ENCODE measurements at places on chromosomes 12 and 14.

DNA sequence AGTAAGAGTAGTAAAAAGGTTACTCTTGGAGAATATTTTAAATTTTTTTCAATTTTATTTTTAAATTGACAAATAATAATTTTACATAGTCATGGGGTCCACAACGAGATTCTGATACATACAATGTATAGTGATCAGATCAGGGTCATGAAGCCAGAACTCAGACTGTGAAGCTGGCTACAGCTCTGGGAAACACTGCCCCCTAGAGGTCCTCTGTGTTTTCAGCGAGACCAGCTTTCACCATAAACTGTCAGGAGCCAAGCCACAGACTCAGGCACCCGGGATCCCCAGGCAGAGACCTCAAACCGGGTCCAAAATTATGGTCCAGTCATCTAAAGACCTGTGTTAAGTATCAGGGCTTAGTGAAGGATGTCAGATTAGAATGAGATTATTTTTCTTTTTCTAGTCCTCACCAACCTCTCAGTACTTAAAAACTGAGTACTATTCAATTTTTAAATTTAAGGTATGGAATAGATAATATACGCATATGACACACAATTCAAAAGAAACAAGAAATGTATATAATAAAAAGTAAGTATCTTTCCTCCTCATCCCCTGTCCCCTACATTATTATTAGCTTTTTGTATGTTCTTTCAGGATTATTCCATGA lies 397.1 kb downstream of the MDGA2 start:
- no peak for DNase-seq

- no peak for DNase-seq
These were observed 355.6 kb upstream of the KITLG start for GRCh38 chr12:88935856-88936255.

GRCh38 chr12:113368331-113368730 lies 9.9 kb downstream of the PLBD2 start:
- no peak for DNase-seq

DNA sequence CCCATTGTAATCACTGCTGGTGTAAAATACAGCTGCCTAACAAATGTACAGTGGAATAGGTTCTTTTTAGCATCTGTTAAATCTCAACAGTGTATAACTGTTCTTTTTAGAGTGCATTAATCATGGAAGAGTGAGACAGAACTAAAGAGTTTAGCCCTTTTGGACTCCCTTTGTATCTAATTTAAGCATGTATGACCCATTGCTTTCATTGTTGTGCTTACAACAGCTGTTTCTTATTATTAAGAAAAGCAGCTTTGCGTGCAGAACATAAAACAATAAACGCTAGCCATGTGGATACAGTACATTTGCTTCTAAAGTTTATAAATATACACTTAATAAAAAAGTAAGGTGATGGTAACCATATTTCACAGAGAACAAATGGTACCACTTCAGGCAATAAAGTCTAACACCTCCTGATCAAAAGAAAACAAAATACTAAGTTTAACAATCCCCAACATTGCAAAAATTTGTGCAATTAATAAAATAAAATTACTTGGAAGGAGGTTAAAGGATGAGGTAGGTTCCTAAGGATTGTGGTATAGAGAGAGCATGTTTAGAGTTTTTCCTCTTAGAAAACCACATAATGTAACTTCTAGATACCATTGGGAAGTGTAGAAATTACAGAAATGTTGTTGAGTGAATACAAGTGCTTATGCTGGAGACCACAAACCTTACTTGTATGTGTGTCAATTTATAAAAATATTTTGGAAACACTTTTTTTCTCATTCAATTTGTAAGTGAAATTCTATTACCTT lies 448.7 kb downstream of the SLC6A15 start:
- DNase-seq = no peak

DNA sequence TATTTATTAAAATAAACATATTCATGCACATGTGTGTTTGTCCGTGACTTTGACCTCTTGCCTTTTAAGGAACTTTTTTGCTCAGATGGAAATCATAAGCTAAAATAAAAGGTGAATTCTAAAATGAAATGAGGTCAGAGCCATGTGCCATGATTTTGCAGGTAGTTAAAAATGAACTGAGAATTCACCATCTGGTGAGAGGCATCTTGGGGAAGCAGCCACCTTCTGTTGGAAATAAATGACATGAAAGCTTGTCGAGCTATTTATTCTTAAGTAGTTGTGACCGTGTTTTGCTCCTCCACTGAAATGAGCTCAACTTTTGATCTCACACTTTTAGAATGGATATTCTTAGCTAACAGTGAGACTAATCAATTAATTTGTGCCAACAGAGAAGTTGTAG lies 56.8 kb upstream of the CNOT2 start:
- DNase-seq = no peak

DNA sequence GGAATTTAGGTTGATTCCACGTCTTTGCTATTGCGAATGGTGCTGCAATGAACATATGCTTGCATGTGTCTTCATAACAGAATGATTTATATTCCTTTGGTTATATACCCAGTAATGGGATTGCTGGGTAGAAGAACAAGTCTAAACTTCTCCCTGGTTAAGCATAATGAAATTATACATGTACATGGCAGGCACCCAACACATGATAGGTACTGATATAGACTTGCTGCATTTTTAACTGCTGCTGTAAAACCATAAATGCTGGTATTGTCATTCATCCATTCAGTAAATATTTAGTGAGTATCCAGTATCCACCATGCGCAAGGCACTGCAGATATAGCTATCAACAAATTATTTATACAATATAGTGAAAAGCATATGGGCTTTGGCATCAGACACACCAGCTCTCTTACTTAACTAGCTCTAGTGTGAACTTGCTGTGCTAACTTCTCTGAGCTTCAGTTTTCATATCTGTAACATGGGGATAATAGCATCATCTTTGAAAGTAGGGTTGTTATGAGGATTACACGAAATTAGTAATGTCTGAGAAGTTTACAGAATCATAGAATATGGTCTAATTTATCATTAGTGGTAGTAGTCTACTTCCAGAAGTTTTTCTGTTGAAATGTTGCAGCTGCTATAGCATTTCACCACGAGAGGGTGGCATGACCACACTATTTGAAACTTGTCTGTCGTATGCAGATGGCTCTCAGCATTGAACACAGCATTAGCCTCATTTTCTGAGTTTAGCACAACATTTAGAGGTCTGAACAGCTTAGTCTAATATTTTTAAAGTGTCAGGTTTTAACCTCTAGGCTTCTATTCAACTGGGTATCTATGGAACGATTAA lies 32.0 kb upstream of the SEL1L start:
- DNase-seq = peak; percentile 20

DNA sequence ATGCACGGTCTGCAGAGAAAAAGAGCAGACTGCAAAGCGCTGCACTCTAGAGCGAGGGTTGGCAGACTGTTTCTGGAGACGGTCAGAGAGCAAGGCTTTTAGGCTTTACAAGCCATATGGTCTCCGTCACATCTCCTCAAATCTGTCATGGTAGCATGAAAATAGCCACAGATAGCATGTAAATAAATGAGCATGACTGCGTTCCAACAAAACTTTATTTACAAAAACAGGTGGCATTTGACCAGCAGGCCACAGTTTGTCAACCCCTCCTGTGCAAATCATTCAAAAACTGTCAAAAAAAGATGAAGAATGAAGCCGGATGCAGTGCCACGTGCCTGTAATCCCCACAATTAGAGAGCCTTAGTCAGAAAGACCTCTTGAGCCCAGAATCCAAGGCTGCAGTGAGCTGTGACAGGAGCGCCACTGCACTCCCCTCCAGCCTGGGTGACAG lies 18.9 kb downstream of the SYNE3 start:
- no peak for DNase-seq

All from dermis blood vessel endothelial cell (primary cell).